ENCODE measurements at places on chromosomes 1 and 21. TPM values are rescaled to one million over a fixed set of nuclear protein-coding genes. Genes with fewer than 3 reads are reported as not detected.

DNA sequence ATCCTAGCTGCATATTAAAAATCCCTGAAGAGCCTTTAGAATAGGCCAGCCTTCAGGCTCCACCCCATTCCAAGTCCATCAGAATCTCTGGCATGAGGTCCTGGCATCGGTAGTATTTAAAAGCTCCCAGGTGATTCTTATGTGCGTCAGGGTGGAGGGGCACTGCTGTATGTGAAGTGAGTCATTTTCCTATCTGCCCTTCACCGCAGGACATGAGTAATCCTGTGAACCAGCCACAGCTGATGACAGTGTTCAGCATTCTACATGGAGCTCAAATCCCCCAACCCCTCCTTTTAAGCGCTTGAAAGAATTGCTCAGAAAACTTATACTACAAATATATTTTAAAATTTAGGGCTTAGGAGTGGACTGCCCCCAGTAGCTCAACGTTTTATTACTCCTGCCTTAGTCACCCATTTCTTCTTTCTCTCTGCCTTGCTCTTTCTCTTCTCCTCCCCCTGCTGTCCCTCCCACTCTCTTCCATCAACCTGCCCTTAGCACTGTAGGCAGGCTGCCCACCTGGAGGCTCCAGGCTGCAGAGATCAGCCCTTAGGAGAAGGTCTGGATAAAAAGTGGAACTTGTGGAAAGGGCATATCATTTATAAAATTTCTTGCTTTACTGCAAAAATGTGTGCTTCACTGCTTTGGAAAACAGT lies 73.8 kb upstream of the ZNF281 start:
- no peak for DNase-seq

DNA sequence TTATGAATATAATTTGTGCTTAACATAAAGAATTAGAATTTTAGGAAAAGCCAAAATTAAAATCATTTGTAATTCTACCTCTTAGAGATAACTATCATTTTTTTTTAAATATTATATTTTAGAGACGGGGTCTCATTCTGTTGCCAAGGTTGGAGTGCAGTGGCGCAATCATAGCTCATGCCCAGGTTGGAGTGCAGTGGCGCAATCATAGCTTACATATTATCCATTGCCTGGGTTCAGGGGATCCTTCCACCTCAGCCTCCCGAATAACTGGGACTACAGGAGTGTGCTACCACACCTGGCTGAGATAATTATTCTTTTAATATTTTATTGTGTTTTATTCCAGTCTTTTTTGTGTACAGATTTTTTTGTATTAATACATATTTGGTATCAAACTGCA lies 8.3 kb downstream of the RASAL2 start:
- DNase-seq: no peak

GRCh38 chr1:6419804-6420453 lies at the start of gene HES2:
Gene HES2, minus strand, starts transcription at chr1:6419919. Its CDS starts 99 bp downstream, at chr1:6419820.
- no peak for DNase-seq

- no peak for DNase-seq
Measured at GRCh38 chr1:20112279-20113000, 6.9 kb downstream of the PLA2G2D start.

DNA sequence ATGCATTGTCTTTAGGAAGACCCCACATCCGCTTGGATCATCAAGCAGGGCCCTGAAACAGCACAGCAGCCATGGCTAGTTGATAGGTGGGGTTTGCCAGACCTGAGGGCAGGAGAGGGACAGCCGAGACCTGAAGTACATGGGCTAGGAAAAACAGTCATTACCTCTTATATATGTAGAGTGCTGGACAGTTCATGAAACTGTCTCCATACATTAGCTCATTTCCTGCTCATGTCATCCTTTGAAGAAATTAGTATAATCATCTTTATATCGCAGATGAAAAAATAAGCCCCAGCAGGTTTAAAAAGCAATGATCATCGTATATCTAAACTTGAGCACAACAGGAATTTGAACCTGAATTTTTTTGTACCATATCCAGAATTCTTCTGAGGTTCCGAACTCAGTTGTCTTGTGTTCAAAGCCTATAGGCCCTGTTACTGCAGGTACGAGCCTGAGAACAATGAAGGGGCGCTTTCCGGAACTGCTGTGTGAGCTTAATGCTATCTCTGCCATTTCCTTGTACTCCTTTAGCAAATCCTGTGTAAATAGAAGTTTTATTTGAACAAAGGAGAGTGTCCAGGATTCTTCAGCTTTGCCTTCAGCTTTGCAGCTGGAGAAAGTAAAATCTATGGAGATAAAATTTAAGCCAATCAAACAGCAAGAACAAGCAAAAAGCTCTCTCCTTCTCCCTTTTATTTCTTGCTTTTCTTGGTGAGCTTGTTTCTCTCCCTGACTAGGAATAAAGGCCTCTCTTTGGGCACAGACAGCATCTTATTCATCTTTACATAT lies 32.4 kb upstream of the DUSP10 start:
- DNase-seq: no peak

- DNase-seq: no peak
Measured at GRCh38 chr1:38047603-38048141, 1.1 kb upstream of the POU3F1 start.

DNA sequence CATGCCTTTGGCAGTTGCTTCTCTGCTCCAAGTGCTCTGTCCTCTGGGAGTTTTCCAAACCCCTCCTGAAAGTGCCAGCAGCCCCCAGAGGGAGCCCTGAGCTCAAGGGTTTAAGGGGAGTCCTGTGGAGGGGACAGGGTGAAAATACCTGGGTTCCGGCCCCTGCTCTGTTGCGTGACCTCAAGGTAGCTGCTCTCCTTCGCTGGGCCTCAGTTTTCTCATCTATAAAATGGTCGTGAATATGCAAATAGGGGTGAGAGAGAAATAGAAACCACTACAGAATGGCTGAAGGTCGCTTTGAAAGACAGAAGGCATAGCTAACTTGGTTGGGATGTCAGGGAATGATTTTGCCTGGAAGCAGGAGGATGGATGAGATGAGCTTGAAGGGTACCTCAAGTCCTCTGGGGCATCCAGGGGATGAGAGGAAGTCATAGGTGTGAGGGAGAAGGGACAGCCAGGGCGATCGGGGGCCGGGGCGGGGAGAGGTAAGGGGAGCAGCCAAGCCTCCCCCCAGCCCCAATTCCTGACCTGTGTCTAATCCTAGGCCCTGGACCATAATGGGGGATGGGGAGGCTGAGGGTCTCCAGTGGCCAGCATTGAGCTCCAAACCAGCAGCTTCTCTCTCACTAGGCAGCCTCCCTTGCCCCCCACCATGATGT lies 12.4 kb downstream of the IFFO2 start:
- DNase-seq: no peak

- DNase-seq: peak; percentile 99
Measured at GRCh38 chr1:182391362-182392049, at the start of gene GLUL. Gene GLUL, minus strand, starts transcription at chr1:182391790. Its CDS starts 3,053 bp downstream, at chr1:182388737.

GRCh38 chr1:233443040-233443760 lies 115.7 kb downstream of the MAP3K21 start:
- DNase-seq: no peak

GRCh38 chr1:157739229-157739901 lies 37.6 kb downstream of the FCRL2 start:
- DNase-seq: no peak

- DNase-seq: no peak
Measured at GRCh38 chr1:34681480-34682451, 73.1 kb upstream of the GJB5 start.

DNA sequence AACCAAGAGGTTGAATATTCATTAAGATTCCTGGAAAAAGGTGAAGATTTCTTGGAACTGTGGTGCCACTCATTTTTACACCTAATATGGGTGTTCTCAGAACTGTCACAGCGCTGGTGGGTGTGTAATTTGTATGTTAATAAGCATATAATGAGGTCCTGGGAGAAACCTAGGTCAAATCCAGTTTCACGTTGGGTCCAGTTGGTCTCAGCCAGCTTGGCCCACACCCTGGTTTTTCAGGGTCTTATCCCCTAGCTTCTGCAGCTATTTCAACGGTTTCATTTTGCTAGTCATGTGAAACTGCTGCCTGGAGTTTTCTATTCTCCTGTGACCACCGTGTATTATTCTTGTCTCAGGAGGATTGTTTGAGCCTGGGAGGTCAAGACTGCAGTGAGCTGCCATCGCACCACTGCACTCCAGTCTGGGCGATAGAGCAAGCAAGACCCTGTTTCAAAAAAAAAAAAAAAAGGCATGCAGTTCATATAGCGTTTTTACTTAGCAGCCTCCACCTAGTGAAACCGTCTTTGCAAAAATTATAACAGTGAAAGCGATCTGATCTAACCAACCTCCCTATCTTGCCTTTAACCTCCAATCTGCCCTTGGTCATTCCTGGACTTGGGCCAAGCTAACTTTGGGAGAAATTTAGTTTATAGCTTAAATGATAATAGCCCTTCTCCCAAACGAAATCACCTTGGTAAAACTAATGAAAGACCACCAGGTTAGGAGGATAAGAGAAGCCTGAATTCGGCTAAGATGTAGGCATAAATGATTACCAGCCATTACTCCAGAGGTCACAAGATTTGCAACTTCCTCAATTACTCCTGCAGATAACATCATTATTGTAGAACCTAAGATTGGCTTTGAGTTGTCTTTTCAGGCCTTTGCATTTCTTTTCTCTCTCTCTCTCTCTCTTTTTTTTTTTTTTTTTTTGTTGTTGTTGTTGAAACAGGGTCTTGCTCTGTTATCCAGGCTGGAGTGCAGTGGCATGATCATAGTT lies 44.0 kb downstream of the PTAFR start:
- no peak for DNase-seq

DNA sequence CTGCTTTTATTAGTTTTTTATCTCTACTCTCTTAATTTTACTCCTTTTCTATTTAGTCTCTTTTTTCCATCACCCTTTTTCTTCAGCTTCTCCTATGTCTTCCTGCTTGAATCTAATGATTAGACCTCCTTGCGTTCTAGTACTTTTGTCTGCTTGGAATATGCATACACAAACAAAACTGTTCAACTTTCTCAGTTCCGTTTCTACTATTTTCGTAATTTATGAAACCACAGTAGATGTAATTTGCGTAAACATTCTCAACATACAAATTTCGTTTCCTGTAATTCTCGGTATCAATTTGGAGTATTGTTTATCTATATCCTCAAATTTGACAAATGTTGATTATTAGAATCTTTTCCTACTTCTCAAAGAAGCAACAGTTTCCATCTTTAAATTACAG lies 772.5 kb downstream of the USP25 start:
- DNase-seq: no peak

DNA sequence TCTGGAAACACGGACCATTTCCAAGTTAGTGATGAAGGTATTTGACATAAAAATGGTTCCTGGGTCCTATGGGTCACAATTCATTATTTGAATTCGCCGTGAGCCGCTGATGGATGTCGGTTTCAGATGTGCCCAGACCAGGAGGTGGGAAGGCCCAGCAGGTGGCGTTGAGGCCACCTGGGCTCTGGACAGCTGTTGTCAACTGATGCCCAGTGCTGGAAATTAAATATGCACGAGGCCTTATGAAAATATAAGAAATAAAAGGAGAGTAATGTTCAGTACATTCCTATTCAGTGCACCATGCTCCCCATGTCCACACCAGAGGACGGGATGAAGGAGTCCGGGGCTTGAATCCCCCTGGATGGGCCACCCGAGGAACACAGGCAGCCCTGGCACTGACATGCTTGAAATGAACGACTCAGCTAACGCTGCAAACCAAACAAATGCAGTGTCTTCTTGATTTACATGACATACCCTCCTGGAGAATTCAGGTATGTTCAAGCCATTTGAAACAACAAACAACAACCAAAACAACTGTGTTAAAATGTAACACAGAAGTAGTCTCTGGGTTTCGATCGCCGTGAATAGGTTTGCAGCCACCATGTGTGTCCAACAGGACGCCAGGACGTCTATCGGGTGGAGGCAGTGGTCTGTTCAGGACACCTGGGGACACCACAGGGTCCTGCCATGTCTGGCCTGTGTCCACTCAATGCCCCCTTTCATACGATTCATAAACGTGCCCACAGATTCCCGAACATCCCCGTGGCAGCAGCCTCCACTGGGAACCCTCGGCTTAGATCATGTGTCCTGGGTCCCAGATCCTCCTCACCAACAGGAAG lies 6.1 kb downstream of the TFF3 start:
- DNase-seq: no peak

DNA sequence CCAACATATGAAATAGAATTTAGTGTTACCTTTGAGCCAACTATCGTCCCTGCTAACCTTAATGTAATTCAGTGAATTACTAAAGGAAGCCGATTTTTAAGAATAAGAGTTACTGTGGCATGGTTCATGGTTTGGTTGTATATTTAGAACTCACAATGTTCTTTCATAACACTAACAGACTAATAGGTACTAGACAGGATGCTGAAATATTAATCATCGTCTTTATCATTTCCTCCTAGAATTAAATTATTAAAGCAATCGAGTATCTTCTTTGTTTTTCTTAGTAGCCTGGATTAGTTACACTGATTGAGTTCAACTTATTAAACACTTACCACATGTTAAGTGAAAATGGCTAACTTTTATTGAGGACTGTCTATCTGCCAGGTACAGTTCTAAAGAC lies 47.7 kb downstream of the TARBP1 start:
- DNase-seq: no peak

DNA sequence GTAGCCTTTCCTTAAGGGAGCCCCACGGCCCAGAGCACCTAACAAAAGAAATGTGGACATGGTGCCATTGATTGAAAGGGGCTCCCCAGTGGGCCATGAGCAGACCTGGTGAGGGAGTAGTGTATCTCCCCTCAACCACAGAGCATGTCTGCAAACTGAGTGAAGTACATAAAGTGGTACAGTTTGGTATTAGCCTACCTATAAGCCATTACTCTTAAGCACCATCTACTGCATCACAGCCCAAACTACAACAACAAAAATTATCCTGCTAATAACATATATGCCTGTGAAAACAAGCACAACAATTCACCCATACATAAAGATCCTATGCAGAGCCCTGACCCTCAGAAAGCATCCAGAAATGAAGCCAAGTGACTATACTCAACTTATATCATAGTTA lies 407.8 kb downstream of the PTPRC start:
- no peak for DNase-seq

DNA sequence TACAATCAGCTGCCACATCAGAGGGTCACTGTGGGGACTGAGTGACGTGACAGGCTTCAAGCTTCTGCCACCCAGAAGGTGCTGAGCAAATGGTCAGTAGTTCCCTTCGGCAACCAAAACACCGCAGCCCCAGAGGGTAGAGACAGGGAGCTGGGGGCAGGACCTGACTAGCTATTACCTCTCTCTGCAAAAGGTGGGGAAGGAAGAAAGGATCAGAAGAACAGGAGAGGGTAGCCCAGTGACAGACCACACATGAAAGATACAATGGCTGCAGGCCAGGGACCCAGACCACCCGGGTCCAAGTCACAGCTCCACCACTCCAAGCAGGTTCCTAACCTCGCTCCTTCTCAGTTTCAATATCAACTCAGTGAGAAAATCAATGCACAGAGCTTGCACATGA lies 377.1 kb downstream of the NPHP4 start:
- DNase-seq: peak; percentile 85

Gene TTC24
- not detected for total RNA-seq

Gene SYCP1
- total RNA-seq: not detected

Gene SHISAL2A
- 0.57 TPM for total RNA-seq

Gene OR2L2
- total RNA-seq: not detected

Gene SRP9
- 95.1 TPM for total RNA-seq

Gene NOS1AP
- total RNA-seq: 3.0 TPM

Gene GSTM1
- 23.1 TPM for total RNA-seq

Gene PINK1
- total RNA-seq: 175 TPM

Gene XKR8
- 12.2 TPM for total RNA-seq

Gene FDPS
- total RNA-seq: 97.2 TPM

Gene DMRTA2
- total RNA-seq: not detected
